H7 (cell line): ENCODE measurements at places on chromosomes 2 and 18.

GRCh38 chr2:236662231-236663185 lies 92.9 kb downstream of the ACKR3 start:
- DNase-seq = no peak

GRCh38 chr2:20868377-20868776 lies 45.5 kb upstream of the LDAH start:
- no peak for DNase-seq

DNA sequence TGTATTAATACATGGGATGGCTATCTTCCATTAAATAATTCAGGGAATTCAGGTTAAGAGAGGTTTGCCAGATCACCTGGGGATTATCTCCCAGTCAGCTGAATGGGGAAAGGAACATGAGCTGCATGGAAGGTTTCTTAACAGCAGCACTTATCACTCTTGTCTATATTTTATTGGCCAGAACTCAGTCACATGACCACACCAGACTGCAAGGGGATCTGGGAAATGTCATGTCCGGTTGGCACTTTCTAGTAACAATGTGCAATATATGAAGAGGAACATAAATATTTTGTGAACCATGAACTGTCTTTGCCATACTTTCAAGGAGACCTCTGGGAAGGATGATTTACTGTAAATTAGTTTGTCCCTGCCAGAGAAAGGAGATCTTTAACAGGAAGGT lies 599.1 kb downstream of the SLC4A3 start:
- DNase-seq = no peak

DNA sequence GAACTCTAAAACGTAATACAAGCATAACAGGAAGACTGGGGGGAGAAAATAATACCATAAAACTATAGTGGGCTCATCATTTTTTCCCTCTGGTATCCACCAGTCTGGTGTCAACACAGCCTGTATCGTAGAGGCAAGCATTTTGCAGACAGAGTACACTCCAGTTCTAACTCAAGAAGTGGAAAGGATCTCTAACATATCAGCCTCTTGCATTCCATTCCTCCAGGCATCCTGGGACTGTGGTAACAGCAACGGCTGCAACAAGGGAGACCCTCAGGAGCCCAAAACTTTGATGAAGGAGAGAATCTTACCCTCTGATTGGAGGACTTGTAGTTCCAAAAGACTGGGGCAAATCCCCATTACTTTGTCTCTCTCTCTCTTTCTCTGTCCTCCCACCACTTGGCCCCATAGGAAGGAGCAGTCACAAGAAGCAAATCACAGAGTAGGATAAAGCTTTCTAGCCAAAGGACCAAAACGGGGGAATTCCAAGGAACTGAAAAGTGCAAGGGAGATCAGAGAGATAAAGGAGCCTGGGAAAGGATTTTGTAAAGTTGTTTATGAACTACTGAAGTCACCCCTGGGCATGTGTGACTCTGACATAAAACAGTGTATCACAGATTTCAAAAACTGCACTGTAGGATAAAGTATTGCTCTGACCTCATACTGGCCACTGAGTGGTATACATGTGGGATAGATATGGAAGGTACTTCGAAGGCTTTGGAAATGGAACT lies 11.9 kb downstream of the FRZB start:
- peak; percentile 8 for DNase-seq

DNA sequence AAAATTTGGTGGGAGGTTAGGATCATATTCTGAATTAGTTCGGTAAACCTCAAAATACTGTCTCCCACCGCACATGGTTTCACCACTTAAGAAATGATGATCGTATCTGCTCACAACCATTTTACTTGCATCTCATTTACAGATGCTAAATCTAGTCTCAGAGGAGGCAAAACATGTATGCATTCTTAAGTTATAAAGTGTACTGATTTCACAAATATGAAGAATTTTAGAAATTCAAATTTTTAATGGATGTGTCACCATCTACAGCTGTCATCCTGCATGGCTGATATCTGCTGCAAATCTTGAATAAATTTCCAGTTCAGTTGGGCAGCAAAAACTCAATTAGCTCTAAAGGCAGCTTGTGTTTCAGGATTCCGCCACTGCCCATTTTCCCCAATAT lies 243.3 kb upstream of the KCNJ3 start:
- DNase-seq = no peak

GRCh38 chr2:24046599-24046929 lies 627 bp downstream of the WDCP start:
- DNase-seq = no peak

DNA sequence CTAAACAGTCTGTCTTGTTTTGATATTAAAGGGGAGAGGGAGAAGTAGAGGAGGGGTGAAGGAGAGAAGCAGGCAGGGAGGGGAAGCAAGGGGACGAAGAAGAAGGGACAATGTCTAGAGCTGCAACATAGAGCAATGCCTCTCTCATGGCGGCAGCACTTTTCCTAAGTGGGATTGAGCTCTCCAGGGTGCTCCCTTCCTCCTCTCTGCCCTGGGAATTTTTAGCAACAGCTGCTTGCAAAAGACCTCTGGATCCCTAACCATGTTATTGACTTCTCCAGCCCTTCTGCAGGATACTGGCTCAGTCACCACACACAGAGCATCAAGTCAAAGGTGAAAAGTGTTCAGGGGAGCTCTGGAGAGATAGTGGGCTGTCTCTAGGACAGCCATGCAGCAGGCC lies 734.9 kb downstream of the EPHA4 start:
- peak; percentile 3 for DNase-seq

DNA sequence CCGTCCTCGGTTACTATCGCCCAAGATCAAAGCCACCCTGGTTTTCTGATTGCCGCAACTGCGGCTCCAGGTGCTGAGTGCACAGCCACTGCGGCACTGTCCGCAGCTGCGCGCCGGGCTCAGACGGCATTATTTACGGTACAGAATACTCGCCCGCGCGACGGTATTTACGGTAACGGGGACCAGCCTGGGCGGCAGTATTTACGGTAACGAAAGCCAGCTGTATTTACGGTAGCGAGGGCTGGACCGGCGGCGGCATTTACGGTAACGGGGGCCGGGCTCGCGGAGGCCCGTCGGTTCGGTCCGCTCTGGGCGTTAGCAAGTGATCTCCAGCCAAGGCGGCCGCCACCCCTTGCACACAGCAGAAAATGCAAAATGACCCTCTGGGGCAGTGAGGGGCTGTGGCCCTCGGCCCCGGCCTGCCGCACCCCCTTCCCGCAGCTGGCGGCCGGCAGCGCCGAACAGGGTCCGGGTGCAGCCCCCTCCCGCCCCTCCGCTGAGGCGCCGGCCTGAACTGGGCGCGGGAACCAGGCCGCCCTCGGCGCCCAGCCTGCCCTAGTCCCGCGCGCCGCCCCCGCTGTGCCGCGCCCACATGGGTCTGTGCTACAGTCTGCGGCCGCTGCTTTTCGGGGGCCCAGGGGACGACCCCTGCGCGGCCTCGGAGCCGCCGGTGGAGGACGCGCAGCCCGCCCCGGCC lies at the start of gene GNAL:
Gene GNAL, plus strand, starts transcription at position 293 of the 697 bp plus-strand sequence. Its CDS starts 300 bp downstream, at position 593.
- peak; percentile 90 for DNase-seq

- no peak for DNase-seq
Measured at GRCh38 chr18:59942601-59943000, 42.8 kb downstream of the PMAIP1 start.

DNA sequence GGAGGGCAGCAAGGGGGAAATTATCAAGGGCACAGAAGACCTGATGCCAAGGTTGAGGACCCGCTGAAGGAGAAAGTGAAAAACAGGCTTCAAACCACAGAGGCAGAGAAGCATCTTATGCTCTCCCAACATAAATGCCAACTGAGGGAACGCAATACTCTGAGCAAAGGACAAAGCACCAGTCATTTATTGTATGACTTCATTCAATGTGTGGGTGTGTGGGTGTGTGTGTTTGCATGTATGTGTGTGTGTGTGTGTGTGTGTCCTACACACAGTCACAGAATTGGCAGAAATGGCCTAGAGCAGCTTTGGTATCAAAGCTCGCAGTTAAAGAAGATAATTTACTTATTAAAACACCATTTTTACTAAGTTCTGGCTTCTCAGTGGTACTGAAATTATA lies 51.4 kb downstream of the UXS1 start:
- DNase-seq = no peak

DNA sequence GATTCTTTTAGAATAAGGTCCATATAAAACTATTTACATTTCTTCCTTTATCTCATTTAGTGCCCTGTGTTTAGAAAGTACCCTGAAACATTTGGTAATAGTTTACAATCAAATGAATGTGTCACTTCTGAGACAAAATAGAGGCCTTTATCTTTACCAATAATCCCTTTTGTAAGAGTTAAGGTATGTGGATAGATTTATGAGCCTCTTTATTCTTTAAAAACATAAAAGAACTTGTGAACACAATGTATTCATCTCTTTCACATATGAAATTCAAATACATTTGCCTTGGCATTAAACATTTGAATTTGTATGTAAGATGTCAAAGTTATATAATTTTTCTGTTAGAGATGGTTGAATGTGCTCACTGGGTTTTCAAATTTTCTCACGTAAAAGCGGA lies 180.5 kb upstream of the CWC22 start:
- no peak for DNase-seq

- peak; percentile 10 for DNase-seq
Measured at GRCh38 chr2:47095349-47096020, 59.6 kb downstream of the STPG4 start.

DNA sequence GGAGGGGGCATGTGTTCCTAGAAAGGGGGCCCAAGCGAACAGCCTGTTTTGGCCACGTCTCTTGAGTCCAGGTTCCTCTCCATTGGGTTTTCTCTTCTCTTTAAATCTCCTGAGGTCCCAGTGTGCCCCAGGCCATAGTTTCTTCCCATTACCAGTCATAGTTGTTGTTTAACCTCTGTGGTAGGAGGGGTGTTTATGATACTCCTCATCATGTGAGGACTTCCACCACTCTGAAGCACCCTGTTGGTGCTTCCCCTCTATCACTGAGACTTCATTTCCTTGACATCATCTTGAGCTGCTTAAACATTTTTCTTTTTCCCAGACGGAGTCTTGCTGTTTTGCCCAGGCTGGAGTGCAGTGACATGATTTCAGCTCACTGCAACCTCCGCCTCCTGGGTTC lies 45.9 kb downstream of the WIPF1 start:
- no peak for DNase-seq

DNA sequence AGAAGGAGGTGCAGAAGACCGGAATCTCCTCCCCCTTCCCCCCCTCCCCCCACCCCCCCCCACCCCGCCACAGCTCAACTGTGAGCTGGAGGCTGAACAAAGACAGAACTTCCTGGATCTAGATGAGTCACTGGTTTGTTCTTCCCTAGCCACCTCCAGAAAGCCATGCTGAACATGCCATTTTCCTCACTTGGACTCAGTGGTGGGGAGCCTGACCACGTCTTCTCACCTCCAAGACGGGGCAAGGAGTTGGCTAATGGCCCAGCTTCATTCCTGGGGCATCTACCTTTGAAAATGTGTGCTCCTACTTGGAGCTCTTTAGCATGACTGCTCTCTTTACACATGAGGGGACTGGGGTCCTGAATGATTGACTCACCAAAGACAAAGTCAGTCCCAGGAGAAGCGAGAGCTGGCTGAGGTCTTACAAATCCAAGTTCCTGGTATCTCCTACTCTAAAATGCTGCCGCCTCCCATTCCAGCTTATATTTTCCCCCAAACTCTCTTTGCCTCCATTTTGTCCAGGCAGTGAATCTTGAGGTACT lies 22.6 kb upstream of the FZD5 start:
- DNase-seq = peak; percentile 77

GRCh38 chr18:54762386-54762785 lies 65.9 kb upstream of the RAB27B start:
- DNase-seq = no peak

GRCh38 chr2:48545244-48545643 lies 15.3 kb downstream of the STON1 start:
- DNase-seq = peak; percentile 43

- no peak for DNase-seq
Measured at GRCh38 chr2:121816797-121817196, 61.3 kb downstream of the TSN start.

DNA sequence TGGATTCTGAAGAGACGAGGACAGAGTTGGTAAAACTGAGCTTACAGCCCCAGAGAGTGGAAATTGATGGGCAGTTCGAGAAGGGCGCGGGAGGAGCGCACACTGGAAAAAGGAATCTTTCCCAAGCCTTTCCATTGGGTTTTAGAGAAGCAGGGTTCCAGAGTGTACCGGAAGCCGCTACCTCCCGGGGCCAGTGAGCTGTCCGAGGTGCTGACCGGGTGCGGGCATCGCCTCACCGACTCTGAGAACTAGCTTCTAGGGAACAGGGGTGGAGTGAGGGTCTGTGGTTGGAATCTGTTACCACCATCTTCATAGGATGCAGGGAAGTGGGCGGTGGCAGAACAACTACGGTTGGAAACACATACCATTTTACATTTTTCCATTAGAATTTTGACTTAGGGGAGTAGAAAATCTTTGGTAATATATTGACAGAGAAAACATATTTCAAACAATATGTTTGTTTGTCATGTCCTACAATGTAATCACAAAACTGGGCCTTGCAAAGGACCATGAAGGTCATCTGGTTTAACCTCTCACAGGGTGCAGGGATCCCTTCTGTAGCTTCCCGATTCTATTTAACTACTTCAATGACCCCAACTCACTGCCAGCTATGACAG lies 724 bp downstream of the NMS start:
- DNase-seq = peak; percentile 74

GRCh38 chr18:53819174-53819573 lies 405.3 kb downstream of the MBD2 start:
- DNase-seq = no peak

DNA sequence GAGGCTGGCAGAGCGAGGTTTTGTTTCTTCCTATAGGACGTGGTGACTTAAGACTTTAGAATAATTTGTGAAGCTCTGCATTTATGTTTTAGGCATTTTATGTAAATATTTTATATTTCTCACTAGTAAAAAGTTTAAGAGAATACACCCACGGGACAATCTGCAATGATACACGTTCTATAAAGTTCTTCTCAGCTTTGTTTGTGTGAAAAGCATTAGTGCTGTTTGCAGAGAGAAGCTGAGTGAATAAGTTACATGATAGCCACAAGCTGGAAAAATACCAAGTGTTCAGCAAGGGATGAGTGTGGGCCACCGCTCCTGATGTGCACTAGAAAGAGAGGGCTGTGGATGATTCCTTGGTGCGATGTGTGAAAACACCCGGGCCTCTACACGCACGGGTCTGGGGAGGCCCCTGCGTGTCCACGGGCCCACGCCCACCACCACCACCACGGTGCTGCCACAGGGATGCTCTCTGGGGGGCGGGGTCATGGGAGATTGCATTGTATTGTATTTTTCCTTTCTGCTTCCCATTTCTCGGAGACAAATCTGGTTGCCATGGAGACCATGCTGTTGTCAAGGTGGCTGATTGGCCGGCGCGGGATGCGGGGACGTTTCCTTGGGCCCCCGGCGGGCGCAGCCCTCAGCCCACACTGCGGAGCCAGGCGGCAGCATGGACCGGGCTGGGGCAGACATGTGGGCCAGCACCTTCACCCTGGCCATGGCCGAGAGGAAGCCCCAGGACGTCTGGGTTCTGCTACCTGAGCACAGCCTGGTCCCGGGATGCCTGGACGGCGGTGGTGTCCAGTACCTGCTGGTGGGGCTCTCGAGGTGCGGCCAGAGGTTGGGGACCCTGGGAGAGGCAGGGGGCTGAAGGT lies at the start of gene RTP5:
Gene RTP5, plus strand, starts transcription at position 643 of the 875 bp plus-strand sequence. Its CDS starts 28 bp downstream, at position 671.
- peak; percentile 66 for DNase-seq

- no peak for DNase-seq
Measured at GRCh38 chr2:22887845-22888244, 497.1 kb upstream of the KLHL29 start.

- DNase-seq = no peak
Measured at GRCh38 chr2:178731300-178731699, 75.9 kb downstream of the TTN start.
